ENCODE measurements at places on chromosomes 5 and 9. TPM values are rescaled to one million over a fixed set of nuclear protein-coding genes. Genes with fewer than 3 reads are reported as not detected.

DNA sequence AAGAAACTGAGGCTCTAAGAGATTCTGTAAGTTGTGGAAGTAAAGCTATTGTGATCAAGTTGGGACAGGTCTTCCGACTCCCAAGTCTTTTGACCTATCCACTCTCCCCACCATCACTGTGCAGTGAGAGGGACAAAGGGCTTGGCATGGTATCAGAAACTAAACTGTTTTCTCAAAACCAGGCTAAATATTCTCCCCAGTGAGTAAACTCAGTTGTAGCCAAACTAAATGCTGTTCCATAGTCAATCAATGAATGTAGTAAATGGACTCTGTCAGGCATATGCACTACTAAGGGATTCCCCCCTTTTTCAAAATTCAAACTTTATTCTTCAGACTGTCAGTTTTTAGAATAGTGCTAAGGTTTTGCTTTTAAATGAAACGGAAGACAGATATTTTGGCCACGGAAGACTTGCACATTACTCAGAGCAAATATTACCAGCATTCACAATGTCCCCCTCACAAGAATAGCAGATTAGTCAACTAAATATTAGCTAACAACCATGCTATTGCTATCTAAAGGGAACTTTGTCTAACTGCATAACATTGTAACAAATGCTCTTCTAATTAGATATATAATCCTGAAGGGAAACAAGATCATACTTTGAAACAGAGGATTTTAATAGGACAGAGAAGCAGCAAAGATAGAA, 7.1 kb downstream of the PRKAA1 start:
- no peak for DNase-seq

DNA sequence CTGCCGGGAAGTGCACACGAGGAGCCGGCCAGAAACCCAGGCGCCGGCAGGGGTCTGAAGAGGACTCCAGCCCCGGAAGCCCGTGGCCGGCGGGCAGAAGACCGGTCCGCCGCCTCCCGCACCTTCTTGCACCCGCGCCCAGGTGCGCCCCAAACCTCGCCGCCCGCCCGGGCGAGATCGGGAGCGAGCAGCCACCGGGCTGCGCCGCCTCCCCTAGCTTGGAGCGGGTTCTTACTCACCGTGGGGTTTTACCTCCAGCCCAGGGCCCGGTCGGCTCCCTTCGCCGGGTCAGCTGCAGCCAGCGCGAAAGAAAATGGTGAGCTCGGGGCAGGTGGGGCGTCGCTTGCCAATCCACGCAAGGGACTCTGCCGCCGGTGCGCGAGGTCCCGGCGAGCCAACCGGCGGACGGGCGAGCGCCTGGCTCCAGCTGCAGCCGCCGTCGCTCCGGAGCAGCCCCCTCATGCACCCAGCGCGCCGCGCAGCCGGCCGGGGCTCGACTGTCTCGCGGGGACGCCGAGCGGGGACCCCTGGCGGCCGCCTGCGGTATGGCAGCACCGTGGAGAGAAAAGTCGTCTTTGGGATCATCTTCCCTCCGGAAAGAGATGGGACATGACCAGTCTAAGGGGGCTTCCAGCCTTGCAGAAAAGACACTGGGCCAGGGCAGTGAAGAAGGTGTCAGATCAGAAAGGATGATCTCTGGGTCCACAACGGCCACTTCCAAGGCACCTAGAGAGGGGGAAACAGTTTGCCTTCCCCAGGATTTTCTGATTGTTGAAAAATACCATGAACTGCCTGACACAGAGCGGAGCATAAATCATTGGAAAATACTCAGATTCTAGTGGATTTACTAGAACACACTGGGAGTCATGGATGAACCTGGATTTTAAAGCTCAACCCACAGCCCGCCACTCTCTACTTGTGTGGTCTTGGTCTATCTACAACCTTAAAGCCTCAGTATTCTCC, at the start of gene MOB3B:
Gene MOB3B, minus strand, starts transcription at position 499 of the 963 bp plus-strand sequence. CDS start 74,264 bp downstream, outside the sequence.
- DNase-seq: peak; percentile 81

- no peak for DNase-seq
Measured at GRCh38 chr5:43290726-43291125, 22.5 kb downstream of the HMGCS1 start.

DNA sequence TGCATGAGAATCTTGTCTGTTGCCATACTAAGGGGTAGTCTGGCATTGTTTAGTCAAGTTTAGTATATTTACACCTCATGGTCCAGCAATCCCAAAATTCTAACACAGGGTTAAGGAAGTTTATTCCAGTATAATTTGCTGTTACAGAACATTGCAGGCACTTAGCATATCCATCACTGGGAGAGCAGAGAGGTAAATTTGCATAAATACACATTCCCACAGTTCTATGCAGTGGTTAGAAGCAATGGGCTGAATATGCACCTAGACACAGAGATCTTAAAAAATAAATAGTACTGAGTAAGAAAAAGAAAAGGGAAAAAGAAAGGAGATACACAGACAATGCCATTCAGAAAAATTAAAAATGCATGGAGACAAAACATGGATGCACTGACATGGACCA, 692.3 kb upstream of the MEF2C start:
- DNase-seq: no peak

- no peak for DNase-seq
Measured at GRCh38 chr9:29800821-29801220, 2227.5 kb upstream of the C9orf72 start.

The IL9 gene
- not detected for polyA plus RNA-seq

GRCh38 chr9:70412832-70413463, 1.5 kb downstream of the KLF9 start:
- DNase-seq: peak; percentile 76

- no peak for DNase-seq
Measured at GRCh38 chr9:37430841-37431597, 8.5 kb downstream of the GRHPR start.

DNA sequence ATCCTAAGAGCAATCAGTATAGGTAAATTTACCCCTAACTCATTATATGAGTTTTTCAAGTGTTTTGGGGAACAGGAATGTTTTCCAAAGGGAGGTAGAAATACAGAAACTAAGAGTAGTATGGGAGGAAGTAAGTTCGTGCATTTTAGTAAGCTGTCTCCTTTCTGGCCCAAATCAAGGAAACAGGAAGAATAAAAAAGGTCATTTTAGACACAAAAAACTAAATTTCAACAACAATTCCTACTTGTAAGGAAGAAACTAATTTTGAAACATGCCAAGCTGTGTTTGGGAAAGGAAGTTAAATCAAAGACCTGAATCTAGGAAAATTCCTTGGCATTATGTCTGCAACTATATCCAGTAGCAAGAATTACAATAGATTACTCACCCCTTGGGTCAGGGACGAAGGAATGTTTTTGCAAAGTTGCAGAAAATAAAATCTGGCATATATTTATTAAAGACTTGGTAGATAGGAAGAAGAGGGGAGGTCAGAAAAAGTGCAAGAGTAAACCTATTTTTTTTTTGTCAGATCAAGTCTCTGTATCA, 6.5 kb upstream of the RPS6 start:
- no peak for DNase-seq

The SKP1 gene
- 444 TPM for polyA plus RNA-seq

DNA sequence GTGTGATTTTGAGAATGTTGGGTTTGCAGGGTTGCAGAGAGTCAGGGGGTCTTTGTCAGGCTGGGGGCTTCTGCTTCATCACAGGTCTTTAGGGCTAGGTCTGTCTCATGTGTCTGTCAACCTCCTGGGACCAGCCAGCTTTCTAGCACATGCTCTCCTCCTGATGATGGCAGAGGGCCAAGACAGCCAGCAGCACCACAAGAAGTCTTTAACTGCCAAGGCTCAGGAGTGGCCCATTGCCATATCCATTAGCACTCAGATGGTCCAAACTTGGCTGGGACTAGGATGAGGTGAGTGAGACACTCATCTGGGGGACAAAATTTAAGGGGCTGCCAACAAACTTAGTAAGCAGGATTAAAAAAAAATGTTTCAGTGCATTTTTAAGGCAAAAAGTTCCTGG, 384.2 kb upstream of the CDH10 start:
- no peak for DNase-seq

The GRM6 gene
- polyA plus RNA-seq: 0.30 TPM

- DNase-seq: no peak
Measured at GRCh38 chr5:25863811-25864210, 1174.6 kb downstream of the CDH9 start.

The LIX1 gene
- polyA plus RNA-seq: 4.6 TPM
